ENCODE measurements at places on chromosomes 6 and 20.

- no peak for DNase-seq
Measured at GRCh38 chr6:122696853-122697252, 82.7 kb upstream of the FABP7 start.

- DNase-seq, result no peak
Measured at GRCh38 chr6:88807622-88808021, 155.8 kb downstream of the RNGTT start.

GRCh38 chr20:4469910-4470309, 251.8 kb upstream of the PRND start:
- DNase-seq, result no peak

DNA sequence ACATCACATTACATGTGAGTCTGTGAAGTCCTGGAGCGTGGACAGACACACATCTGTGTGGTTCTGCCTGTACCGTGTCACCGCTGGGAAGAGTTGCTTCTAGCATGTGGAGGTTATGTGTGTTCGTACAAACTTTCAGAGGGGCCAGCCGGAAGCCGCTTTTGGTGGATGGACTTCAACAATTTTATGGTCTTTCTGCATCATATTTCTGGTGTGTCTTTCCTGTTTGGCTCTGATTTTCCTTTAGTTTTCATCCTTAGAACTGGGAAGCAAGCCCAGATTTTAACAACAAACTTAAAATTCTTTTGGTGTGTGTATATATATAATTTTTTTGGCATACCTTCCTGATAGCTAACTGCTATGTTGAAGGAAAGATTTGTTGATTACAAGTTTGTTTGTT, 71.2 kb downstream of the TIAM2 start:
- DNase-seq, result peak; percentile 35

- no peak for DNase-seq
Measured at GRCh38 chr20:1891263-1892118, 3.7 kb upstream of the SIRPA start.

- no peak for DNase-seq
Measured at GRCh38 chr20:62370807-62371587, 3.9 kb upstream of the LAMA5 start.

- DNase-seq, result no peak
Measured at GRCh38 chr6:166621114-166621540, 5.9 kb downstream of the RPS6KA2 start.

GRCh38 chr20:19463597-19463996, 251.2 kb downstream of the SLC24A3 start:
- DNase-seq, result no peak

DNA sequence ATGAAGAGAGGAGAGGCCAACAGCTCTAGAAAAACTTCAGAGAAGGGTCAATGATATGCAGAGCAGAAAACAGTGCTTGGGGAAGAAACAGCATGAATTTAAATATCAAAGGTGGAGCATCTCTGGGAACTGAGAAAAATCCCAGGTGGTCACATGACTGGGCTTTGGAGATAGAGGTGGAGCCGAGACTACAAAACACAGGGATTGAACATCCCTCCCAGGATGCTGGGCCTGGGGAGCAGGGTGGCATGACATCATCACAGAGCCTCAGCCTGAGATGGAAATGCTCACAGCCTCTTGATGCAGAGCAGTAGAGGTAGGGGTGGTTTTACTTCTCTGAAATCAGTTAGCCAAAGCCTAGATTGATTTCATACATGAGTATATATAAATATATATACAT, 529.5 kb downstream of the PRKN start:
- DNase-seq, result no peak

- DNase-seq, result no peak
Measured at GRCh38 chr20:34708621-34709043, 4.5 kb downstream of the TP53INP2 start.

- no peak for DNase-seq
Measured at GRCh38 chr6:39785281-39785680, 6.9 kb upstream of the DAAM2 start.

GRCh38 chr6:46217671-46218131, 46.9 kb upstream of the ENPP5 start:
- DNase-seq, result no peak

- DNase-seq, result no peak
Measured at GRCh38 chr20:38181207-38181801, 16.2 kb upstream of the TGM2 start.
